ENCODE measurements at places on chromosomes 1 and 21.

GRCh38 chr1:47991187-47991586, 6.0 kb downstream of the TRABD2B start:
- no peak for DNase-seq

GRCh38 chr1:200893411-200893901, 1.2 kb upstream of the INAVA start:
- no peak for DNase-seq

GRCh38 chr1:60921175-60921574, 161.2 kb upstream of the NFIA start:
- no peak for DNase-seq

GRCh38 chr1:230233786-230234185, 166.7 kb downstream of the GALNT2 start:
- DNase-seq, result no peak

- DNase-seq, result no peak
Observed at GRCh38 chr1:210653771-210654170, 325.1 kb downstream of the HHAT start.

GRCh38 chr1:229003233-229004031, 267.5 kb upstream of the RAB4A start:
- no peak for DNase-seq

DNA sequence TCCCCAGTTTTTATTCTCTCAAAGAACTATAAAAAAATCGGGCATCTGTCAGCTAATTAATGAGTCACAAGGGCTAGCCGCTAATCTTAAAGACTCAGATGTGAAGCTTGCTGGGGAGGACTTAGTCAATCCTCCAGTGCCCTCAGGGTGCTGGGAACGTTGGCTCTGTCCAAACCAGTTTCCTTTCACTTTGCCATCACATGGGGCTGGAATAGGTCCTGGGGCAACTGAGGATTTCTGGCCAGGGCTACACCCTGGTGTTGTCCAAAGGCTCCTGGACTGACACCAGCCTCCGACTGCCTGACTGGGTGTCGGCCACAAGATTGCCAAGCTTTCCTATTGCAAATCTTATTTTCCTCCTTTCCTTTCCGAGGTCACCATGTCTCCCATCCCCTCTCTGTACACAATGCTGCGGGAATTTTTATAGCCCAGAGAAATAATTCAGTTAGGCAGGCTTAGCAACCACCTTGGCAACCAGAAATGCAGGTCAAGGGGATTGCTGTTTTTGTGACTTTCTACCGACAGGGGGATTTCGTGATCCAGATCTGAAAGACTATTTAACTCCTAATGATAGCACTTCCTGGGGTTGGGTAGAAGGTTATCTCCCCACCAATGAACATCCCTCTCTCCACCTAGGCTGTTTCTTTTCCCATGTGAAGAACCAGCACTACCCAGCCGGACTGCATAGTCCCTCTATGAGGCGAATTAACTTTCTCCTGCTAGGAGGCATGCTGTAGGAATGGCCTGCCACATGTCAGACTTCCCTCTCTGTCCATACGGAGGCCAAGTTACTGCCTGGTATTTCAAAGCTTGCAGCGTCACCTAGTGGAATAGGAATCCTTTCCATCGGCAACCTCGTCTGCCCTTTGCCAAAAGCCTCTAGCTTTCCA, 29.9 kb upstream of the CTBS start:
- DNase-seq, result no peak

- DNase-seq, result no peak
Observed at GRCh38 chr1:78676993-78677392, 27.4 kb downstream of the IFI44 start.

- DNase-seq, result no peak
Observed at GRCh38 chr1:159141584-159142390, 29.6 kb upstream of the CADM3 start.

DNA sequence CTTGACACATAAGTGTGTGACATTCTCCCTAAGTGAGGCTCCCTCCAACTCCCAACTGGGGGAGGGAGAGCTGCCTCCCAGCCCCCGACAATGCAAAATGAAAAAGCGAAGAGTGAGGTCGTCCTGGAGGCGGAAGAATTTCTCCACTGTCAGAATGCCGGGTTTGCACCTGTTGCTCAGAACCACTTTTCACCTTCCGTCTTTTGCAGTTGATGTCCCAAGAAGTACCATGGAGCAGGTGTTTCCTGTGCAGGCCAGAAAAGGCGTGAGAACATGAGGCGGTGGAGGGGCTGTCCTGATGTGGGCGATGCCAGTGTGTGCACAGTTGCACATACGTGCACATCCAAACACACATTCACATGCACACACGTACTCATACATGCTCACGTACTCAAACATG, 158.6 kb upstream of the AJAP1 start:
- DNase-seq, result no peak

- no peak for DNase-seq
Observed at GRCh38 chr1:36359911-36360550, 25.7 kb downstream of the STK40 start.

GRCh38 chr1:1775327-1776226, 2.7 kb downstream of the NADK start:
- DNase-seq, result no peak

DNA sequence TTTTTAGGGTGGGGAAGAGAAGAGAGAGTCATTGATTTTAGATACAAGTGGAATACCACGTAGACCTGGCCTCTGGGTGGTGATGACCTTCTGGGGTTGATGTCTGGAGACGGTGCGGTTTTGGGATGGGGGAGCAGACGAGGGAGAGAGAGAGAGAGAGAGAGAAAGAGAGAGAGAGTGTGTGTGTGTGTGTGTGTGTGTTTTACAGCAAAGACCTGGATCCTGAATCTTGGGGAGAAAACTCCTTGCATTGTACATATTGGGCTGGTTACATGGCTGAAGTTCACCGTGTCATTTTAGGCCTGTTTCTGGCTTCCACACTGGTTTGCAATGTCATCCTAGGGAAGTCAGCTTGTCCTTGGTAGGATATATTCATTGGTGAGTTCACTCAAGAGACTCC, 89.0 kb downstream of the GALNT2 start:
- no peak for DNase-seq

DNA sequence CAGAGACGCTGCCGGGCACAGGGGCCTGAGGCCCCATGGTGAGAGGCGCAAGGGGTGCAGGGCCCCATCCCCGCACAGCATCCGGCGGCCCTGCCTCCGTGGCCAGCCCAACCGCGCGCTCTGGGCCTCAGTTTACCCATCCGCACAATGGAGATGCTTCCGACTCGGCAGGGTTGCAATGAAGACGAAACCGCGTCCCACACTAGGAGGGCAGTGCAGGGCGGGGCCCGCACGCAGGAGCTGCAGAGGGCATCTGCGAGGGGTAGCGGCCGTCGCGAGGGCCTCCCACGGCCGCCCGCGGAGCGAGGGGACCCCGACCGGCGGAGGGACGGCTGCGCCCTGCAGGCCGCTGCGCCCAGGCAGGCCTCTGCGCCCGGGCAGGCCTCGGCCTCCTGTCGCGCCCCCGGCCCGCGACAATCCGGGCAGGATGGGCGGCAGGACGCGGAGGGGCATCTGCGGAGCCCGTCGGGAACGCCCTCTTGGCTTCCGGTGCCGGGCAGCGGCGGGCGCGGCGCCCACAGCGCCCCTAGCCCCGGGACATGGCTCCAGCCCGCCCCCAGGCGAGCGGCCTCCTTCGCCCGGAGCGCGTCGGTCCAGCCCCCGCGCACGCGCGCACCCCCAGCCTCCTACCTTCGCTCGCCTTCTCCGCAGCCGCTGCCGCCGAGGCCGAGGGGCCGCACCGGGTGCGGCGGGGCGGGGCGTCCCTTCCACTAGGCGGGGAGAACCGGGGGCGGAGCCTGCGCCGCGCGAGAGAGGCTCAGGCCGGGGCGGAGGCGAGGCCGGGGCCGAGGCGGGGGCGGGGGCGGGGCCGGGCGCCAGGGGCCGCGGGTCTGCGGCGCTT, 15.3 kb downstream of the RNU1-1 start:
- DNase-seq, result peak; percentile 77

- no peak for DNase-seq
Observed at GRCh38 chr1:68293122-68293521, 60.8 kb upstream of the WLS start.

GRCh38 chr1:198638894-198639635, at the start of gene PTPRC:
Gene PTPRC (plus strand): TSS chr1:198639040. CDS start chr1:198639269, 229 bp downstream.
- no peak for DNase-seq

DNA sequence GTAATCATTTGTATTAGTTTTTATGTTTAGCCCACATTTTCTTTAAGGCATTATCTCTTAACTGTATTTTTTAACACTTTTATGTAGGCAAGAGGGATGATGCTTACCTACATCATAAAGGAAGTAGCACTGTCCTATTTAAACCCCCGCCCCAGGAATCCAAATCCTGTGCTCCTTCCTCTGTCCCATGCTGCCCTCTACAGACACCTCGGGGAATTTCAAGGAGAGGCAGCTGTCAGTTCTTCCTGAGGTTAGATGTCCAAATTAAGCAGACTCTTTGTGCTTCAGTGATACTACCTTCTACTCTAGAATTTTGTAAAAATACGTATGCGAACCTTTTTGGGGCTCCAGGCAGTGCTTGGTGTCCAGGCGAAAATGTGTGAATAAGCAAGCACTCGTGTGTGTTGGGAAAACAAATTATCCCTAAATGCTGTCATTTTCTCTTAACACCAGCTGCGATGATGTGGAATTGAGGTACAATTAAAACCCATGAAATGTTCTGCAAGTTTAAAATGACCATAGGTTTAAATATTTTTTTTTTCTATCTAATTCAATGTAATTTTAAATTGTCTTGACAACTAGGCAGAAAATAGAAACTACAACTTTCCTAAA, 19.2 kb downstream of the CRCT1 start:
- peak; percentile 18 for DNase-seq

GRCh38 chr21:31755027-31755426, 23.1 kb upstream of the SCAF4 start:
- no peak for DNase-seq

DNA sequence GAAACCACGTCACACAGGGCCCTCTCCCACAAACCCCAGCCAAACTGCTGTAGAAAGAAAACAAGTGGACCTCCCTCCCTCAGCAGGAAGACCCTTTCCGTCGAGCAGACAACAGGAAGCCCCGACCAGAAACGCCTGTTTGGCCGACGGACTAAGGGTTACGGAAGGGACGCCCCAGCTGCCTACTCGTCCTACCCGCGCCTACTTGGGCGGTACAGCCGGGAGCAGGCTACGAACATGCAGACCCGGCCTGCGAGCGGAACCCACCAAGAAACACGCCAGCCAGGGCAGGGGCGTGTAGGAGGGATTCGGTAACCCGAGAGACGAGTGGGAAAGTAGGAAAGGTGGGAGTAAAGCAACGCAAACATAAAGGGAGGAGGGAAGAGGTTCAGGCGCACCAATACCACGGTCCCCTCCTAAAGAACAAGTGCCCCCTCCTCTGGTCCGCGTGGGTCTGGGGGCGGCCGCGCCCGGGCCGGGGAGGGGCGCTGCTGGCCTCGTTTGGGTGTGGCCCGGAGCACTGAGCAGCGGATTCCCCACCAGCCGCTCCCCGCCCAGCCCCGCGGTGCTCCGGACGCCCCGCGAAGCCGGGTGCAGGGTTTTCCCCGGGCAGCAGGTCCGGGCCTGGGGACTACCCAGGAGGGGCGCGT, 450 bp downstream of the S100A10 start:
- DNase-seq, result no peak

- DNase-seq, result no peak
Observed at GRCh38 chr1:24212376-24212775, 25.3 kb upstream of the IFNLR1 start.

GRCh38 chr21:35885942-35886541, 174.3 kb downstream of the SETD4 start:
- no peak for DNase-seq

- peak; percentile 75 for DNase-seq
Observed at GRCh38 chr1:25810341-25811299, 9.1 kb upstream of the MTFR1L start.

Measured in COR-L47 (cell line).